GM12864 (cell line): ENCODE measurements at places on chromosomes 2 and 18.

GRCh38 chr2:171706152-171706803 lies 19.0 kb downstream of the DYNC1I2 start:
- DNase-seq: no peak

- no peak for DNase-seq
Observed at GRCh38 chr2:241008711-241009121, 10.3 kb downstream of the SNED1 start.

- DNase-seq: no peak
Observed at GRCh38 chr18:50396005-50396660, 21.3 kb downstream of the SKA1 start.

- no peak for DNase-seq
Observed at GRCh38 chr2:207782238-207783030, 12.7 kb upstream of the FZD5 start.

DNA sequence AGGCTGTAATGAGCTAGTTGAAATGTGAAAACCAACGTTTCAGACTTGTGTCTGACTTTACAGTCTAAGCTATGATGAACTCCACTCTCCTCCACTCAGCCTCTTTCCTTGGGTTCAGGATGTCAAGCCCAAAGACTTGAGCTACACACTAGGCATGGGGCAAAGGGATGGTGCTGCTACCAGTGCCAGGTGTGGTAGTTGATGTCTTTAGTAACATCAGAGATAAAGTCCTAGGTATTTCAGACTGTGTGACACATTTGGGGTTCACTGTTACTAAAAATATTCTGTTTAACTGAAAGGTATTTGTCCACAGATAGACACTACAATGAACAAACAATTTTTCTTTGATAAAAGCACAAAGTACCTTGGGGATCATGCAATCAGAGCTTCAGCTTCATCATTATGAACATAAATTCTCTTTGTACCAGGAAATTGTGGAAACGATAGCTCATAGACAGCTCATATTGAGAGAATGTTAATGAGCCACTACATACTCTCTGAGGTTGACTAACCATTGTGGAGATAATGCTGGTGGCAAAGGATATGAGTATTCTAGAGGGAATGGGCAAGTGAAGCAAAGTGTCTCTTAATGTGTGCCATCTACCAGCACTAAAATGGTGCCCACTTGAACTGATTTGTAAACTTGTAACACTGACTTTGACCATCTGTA lies 253.7 kb upstream of the THUMPD2 start:
- DNase-seq: no peak

DNA sequence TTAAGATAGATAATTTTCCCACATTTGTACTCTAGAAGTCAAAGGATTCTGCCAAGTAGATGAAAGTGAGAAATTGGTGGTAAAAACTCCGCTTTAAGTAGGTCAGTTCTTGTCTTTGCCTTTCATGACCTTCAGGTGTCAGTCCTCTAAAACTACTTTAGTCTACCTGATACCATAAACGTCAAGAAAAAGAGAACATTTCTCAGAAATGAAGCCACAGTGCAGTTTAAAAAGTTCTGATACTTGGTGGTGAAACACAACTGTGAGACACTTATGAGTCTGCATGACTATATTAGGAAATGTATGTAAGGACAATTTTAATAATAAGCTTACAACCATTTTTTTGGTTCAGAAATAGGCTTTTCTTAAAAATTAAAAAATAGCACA lies 583.3 kb downstream of the SATB2 start:
- DNase-seq: peak; percentile 4

DNA sequence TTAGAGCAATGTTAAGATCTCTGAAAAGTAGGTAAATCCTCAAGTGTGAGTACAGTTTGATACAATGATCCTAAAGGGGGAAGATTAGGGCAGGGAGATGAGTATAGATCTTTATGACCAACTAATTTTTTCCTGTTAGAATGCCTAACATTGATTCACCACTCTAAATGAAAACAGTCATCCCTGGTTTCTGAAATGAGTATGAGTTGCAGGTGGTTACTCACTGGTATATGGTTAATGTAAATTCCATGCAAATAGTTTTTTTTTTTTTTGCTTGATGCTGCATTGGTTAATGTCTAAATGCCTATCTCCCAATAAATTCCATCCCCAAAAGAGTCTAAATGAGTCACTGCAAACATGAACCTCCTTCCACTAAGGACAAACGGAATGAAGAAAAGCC lies 55.0 kb upstream of the SERPINB2 start:
- no peak for DNase-seq

- no peak for DNase-seq
Observed at GRCh38 chr2:144426981-144427479, 92.9 kb downstream of the ZEB2 start.

- DNase-seq: no peak
Observed at GRCh38 chr2:35298493-35298892, 1057.1 kb upstream of the CRIM1 start.

DNA sequence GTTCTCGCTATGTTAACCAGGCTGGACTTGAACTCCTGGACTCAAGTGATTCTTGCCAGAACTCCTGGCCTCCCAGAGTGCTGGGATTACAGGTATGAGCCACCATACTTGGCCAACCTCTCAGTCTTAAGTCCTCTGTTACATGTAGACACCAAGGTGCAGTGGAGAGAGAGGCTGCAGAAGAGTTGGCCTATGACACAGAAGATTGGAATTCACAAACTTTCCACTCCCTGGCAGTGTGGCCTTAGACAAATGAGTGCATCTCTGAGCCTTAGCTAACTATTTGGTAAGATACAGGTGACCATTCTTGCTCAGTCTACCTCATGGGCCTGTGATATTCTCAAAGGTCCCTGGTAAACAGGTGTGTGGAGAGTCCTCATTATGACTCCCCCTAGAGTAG lies 159.7 kb downstream of the MYCN start:
- DNase-seq: no peak

GRCh38 chr18:61824733-61825363 lies 68.0 kb downstream of the RNF152 start:
- DNase-seq: no peak

- DNase-seq: no peak
Observed at GRCh38 chr18:8773980-8774379, 68.6 kb downstream of the MTCL1 start.

DNA sequence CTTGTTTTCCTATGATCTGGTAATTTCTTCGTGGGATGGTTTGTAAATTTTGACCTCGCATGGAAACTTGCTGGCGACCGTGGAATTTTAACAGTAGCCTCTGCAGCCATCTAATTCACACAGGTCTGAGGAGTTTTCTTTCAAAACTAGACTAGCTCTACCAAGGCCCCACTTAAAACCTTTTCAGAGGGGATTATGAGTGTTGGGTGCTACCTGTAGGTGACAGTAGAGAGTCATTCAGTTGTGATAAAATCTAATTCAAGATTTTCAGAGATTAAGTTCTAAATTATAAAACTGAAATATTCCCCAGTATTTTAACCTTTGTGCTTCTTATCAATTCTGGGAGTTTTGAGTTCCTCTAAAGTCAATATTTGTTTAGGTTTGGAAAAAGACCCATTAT lies 31.0 kb downstream of the THSD7B start:
- no peak for DNase-seq

- DNase-seq: no peak
Observed at GRCh38 chr18:56889621-56890020, 238.5 kb downstream of the WDR7 start.

DNA sequence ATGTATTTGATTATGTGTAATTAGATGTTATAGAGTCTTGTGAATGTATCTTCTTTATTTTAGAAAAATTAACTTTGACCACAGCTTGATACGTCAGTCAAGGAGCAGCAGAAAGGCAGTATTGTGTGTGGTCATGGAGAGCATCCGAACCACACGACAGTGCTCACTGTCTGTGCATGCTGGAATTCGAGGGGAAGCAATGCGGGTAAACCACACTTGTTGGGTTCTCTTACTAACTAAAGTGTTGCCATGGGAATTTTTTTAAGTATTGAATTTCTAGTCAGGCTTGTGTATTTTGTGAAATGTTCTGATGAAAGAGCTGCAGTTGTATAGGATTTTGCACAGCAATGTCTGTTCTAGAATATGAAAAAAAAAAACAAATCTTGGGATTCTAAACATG lies 4.8 kb downstream of the PJVK start:
- no peak for DNase-seq

DNA sequence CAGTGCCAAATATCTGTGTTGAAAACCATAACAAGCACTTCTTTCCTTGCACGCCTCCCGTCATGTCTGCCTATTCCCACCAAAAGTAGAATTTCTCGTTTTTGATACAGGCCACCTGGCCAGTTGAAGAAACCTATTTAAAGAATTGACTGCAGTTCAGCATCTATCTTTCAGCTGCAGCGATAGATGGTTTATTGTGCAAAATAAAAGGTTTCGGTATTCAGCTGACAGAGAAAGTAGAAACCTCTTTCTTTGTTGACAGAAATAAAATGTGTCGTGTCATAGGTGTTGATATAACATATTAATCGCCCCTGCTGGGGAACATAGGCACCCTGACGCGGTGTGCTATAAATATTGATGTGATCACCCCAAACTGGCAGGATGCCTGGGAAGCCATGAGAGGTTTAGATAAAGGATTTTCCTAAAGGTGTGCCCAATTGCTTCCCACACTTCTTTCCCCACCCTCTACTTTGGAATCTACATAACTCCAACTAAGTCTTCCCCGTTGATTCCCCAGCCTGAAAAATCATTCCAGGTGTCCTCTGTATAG lies 570.4 kb downstream of the CCDC85A start:
- no peak for DNase-seq

DNA sequence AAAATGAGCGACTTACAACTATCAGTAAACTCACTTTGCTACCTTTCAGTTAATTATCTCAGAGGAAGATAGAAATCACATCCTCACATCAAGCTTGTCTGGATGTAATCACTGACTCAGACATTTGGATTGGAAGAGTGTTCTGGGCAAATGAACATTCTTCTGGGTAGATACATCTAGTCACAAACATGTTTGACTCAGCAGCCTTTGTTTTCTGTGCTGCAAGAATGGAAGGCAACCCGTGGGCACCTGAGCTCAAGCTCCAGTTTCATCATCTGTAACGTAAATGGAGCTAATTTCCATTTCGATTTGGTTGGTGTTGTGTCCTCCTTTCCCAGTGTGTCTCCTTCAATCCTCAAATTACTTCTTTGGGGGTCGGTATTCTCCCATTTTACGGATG lies 58.5 kb downstream of the ACAA2 start:
- DNase-seq: no peak

DNA sequence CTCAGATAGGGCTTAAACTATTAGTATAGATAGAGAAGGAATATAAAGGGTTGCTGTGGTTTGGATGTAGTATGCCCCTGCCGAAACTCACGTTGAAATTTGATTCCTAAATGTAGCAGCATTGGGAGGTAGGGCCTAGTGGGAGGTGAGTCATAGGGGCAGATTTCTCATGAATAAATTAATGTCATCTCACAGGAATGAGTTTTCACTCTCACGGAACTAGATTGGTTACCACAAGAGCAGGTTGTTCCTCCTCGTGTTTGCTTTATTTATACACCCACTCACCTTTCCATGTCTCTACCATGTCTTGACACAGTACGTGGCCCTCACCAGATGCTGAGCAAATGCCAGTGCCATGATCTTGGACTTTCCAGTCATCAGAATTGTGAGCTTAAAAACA lies 218.2 kb downstream of the RBM43 start:
- no peak for DNase-seq

- DNase-seq: no peak
Observed at GRCh38 chr18:25465152-25465732, 113.3 kb upstream of the ZNF521 start.

- DNase-seq: no peak
Observed at GRCh38 chr2:501667-502066, 175.5 kb downstream of the TMEM18 start.

DNA sequence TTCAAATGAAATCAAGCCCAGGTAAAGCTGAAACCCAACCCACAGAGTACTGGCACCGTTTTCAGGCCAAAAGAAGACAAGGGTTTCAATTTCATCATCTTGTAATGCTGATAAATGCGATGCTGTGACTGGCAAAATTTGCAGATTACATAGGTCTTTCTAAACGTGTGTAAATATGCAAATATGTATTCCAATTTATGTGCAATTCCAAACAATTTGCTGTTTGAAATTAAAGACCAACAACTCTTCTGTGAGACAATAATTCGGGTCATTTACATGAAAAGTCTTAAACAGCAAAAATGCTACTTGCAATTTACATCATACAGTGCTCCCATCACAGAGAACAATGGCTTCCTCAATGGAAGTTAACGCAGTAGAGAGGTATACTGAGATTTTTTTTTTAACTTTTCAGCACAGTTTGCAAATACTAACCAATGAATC lies 2.8 kb upstream of the ZNF532 start:
- DNase-seq: no peak

- DNase-seq: no peak
Observed at GRCh38 chr2:159737292-159737916, 25.1 kb downstream of the MARCHF7 start.

DNA sequence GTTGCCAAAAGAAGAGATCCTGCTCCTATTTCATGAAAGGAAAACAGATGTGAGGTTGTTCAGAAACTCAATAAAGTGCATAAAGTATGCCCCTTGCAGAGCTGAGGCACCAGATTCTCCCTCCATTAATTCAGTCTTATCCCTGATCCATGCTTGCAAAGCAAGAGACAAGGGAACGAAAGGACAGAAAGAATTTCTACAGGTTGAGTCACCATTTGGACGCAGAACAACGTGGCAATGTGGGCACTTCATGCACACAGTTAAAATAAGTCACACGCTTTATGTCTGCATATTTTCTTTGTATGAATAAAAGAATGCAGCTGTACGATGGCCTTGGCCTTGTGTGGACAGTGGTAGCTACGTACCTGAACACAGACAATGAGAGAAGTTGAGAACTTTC lies 321.7 kb upstream of the REV1 start:
- no peak for DNase-seq

- DNase-seq: no peak
Observed at GRCh38 chr18:9478545-9478944, 3.2 kb downstream of the RALBP1 start.

GRCh38 chr2:230434677-230435324 lies 18.8 kb downstream of the SP100 start:
- no peak for DNase-seq

DNA sequence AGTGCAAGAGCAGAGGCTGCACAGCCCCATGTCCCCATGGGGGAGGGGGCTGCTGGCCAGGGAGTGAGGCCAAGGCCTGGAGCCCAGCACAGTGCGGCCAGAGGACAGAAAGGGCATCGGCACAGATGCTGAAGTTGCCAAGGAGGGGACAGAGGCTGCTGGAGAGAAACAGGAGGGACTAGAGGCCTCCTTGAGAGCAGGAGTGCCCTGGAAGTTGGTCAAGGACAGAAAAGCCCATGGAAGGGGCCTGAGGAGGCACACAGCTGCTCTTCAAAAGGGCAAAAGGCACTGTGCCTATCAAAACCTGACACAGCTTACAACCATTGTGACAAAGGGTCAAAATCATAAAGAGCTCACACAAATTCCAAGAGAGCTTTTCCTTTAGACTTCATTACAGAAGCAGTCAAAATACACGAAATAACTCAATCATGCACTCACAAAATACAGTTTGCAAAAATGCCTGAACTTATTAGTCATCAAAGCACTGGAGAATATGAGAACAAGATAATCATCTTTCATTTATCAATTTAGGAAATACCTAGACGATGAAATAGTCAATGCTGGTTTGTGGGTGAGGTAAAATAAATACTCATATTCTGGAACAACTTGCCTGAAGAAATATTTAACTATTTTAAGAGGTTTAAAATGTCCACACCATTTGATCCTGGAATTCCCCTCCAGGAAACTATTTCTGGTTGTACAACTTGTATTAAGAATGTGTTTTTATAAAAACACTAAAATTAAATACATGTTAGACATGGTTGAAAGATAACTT lies 79.6 kb downstream of the USP40 start:
- no peak for DNase-seq

GRCh38 chr2:36811071-36811470 lies 114.6 kb downstream of the VIT start:
- DNase-seq: no peak

GRCh38 chr18:2960983-2961696 lies 51.8 kb downstream of the LPIN2 start:
- no peak for DNase-seq
